ENCODE measurements at places on chromosomes 5 and 9. TPM values are rescaled to one million over a fixed set of nuclear protein-coding genes. Genes with fewer than 3 reads are reported as not detected.

The PCDHGC3 gene
- polyA plus RNA-seq, result 127 TPM

The SPINK7 gene
- polyA plus RNA-seq, result 0.53 TPM

The TMEM215 gene
- 0.24 TPM for polyA plus RNA-seq

The FAXDC2 gene
- 33.5 TPM for polyA plus RNA-seq

The C5orf58 gene
- 0.16 TPM for polyA plus RNA-seq

The HRH2 gene
- 2.7 TPM for polyA plus RNA-seq

The DMRTA1 gene
- 1.1 TPM for polyA plus RNA-seq

The PLAC8L1 gene
- polyA plus RNA-seq, result 1.0 TPM

The PCDHA11 gene
- polyA plus RNA-seq, result 0.09 TPM

The SLC36A3 gene
- not detected for polyA plus RNA-seq

The FBLL1 gene
- polyA plus RNA-seq, result 0.91 TPM

The GABRA1 gene
- not detected for polyA plus RNA-seq

DNA sequence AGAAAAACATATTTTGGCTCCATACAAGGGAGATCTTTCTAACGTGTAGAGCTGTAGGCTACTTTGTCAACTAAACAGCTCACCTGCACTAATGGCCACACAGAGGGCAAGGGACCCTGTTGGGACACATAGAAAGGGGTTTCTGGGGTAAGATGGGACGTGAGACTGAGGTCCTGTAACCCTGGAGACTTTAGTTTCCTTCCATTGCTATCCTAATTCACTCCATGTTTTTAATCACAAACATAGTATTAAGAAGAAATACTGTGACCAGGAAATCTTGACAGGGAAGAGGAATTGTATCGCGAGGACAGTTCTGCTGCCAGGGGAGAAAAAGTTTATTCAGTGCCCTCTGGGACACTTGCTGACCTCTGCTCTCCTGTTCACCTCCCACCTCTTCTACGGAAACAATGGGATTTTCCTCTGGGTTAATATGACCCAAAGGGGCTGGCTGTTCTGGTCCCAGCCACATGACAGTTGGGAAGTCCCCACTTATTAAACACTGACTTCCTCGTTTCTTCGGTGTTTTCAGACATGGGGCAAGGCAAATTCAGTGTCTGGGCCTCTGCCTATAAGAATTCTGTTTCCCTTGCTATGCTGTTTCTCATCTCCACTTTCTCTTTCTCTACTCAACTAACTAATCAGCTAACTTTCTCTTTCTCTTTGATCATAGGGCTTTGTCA lies 106.9 kb upstream of the SEMA6A start:
- DNase-seq, result no peak

- DNase-seq, result no peak
These were observed 145.6 kb downstream of the FSTL4 start for GRCh38 chr5:133466556-133467334.

GRCh38 chr5:93039888-93040287 lies 541.1 kb downstream of the NR2F1-AS1 start:
- DNase-seq, result no peak

DNA sequence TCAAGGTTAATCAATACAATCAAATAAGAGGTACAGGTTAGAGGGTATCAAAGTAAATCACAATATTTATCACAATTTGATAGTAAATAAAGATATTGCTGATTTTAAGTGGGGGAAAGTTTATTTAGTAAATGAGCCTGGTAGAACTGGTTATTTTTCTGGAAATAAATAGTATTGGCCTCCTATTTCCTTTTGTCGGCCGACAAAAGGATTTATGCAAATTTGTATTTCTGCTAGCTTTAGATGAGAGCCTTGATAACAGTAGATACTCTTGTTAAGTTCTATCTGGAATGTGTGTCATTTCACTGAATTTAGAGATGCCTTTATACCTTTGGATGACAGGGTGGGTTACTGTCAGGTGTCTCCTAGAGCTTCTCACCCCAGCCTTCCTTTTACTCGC lies 17.8 kb upstream of the SPATA31E1 start:
- no peak for DNase-seq

DNA sequence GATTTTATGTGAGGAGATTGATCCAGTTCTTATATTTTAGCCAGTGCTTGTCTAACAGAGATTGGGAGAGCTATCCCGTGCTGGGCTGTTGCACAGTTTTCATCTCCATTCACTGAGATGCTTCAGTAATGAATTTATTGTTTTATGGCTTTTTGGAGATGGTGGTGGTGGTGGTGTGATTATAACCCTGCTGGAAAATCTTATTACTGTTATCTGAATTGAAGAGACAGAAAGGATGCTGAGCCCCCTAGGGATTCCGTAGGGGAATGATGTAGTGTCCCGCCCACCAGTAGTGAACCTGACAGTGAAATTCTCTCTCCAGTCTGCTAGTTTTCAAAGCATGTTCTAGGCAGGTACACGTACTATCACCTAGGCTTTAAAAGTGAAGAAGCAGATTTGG lies 1.9 kb downstream of the RAI14 start:
- DNase-seq, result no peak

DNA sequence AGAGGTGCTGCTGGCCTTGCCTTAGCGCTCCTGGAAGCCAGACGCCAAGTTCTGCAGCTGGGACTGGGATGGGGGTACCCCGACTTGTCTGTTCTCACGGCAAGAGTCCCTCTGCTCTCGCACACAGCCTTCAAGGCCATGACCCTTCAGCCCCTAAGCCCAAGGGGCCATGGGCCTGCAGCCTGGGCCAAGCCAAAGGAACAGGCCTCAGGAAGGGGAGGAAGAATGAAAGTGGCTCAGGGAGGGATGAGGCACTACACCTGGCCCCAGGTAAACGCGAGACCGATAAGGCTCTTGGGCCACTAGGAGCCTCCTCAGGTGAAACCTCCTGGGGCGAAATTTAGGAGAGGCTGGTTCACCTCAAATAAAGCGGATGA lies 3.9 kb downstream of the EBF1 start:
- no peak for DNase-seq

DNA sequence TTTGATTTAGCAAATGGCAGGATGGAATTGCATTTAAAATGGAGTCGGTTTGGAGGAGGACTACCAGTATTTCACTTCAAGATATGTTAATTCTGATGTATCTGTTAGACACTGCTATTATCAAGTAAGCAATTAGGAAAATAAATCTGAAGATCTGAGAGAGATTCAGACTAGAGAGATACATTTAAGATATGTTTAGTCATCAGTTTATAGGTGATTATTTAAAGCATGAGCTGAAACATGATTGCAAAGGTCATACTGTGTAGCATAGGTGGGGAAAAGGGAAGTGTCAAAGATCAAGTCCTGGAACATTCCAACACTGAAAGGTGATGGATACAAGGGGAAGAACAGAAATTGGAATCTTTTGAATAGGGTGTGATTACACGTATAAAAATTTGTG lies 79.1 kb downstream of the FAM174A start:
- no peak for DNase-seq

GRCh38 chr5:113382731-113383130 lies 52.1 kb downstream of the TSSK1B start:
- no peak for DNase-seq

DNA sequence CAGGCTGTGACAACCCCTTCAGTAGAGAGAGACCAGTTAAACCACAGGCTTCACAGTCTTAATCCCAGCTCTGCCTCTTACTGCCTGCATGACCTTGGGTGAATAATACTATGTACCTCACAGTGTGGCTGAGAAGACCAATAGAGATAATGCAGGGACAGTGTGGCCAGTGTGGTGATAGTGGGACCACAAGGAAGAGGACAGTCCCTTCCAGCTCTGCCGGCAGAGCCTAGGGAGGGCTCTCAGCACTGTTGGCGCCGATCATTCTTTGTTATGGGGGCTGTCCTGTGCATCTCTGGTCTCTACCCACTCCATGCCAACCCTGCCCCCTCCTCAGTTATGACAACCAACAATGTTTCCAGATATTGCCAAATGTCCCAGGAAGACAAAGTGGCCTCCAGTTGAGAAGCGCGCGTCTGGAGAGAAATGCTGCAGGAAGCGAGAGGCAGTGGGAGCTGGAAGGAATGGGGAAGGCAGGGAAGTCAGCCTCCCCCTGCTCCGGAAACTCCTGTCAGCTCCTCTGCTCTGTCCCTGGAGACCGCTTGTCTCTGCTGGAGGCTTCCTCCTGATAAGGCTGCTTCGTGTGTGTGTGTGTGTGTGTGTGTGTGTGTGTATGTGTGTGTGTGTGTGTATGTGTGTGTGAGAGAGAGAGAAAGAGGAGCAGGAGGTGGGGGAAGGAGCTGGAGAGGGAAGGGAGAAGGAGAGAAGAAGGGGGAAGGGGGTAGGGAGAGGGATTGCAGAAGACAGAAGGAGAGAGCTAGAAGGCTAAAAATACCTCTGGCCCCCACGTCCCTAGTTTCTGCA lies 31.8 kb upstream of the FABP6 start:
- DNase-seq, result no peak

GRCh38 chr9:136596217-136596616 lies 50.4 kb upstream of the NOTCH1 start:
- DNase-seq, result no peak

DNA sequence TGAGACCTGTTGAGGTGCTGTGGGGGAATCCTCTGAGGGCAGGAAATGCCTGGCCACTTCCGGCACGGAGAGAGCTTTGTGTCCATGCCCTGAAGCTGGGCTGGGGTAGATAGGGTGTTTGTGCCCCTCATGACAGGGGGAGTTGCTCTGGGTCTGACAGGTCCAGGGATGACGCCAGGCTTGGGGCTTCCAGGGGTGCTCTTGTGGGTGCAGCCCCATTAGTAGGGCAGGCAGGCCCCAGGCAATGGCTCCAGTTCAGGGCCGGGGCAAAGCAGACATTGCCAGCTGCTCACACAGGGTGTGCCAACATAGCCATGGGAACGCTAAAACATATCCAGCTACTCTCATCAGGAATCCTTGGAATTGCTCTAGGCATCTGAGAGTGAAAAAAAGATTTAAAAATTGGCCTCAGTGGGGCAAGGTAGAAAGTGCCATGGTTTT lies 21.1 kb downstream of the PITX1 start:
- no peak for DNase-seq

- DNase-seq, result no peak
These were observed 179.5 kb upstream of the TARS1 start for GRCh38 chr5:33261305-33261704.

- no peak for DNase-seq
These were observed 567.3 kb upstream of the KLF4 start for GRCh38 chr9:108056805-108057386.

DNA sequence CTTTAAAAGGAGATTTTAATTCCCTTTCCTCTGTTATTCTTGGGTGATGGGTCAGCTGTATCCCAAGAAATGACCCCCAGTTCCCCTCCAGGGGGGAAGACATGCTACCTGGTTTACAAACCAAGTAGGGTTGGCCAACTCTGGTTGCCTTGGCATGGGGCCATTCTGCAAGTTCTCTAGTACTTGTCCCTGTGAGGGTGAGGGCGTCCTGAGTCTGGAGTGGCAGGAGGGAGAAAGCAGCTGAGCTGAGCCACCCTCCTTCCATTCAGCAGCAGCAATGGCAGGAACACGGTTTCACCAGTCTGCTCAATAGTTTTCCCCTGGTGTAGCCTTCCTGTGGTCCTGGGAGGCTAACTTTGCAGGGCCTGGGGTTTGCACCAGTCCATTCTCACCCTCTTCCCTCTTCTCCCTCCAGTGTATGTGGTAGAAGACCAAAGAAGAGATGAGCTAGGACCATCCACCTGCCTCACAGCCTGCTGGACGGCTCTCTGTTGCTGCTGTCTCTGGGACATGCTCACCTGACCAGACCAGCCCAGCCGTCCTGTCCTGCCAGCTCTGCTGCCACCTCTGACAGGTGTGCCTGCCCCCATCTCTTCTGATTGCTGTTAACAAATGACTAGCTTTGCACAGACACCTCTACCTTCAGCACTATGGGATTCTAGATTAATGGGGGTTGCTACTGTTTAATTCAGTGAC lies 59.9 kb downstream of the PFDN1 start:
- DNase-seq, result no peak

DNA sequence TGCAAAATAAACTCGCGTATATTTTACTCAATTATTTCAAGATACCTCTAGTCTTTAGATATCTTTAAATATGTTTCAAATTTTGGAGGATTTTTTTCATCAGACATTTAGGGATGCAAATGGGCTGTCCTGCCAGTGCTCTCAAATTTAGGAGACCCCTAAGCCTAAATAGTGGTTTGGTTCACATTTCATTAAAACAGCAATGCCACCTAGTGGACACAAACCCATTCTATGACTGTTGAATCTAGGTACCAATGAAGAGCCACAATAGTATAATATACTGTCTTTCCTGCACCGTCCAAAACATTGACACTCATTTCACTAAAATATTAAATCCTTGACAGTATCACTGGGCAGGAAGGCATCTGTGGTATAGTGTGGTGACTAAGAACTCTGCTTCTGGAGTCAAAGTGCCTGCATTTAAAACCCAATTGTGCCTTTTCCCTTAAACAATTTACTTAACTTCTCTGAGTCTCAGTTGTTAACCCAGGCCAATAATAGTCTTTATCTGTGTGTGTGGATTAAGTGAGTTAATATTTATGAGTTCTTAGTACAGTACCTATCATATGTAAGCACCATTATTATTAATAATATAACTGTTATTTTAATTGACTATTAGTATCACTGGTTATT lies 148.0 kb downstream of the RORB start:
- DNase-seq, result peak; percentile 9

GRCh38 chr5:146151970-146152369 lies 30.5 kb downstream of the LARS1 start:
- DNase-seq, result no peak

GRCh38 chr9:133264235-133264764 lies 10.7 kb downstream of the ABO start:
- DNase-seq, result no peak

DNA sequence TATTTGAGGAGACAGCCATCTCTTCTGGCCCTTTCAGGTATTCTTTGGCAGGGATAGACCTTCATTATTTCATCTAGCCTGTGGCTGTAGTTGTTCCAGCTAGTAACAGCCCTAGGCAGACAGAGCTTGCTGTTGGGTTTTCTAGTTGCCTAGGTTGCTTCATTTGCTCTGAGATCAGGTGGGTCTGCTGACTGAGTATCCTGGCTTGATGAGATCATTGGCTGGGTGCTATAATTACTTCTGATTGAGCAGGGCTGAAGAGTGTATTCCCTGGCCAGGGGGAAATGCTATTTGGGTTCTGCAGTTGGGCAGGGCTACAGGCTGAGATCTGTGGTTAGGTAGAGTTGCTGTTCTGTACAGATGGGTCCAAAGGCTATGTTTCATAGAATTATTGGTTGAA lies 456.1 kb downstream of the PSAT1 start:
- DNase-seq, result no peak

GRCh38 chr5:127235136-127235535 lies 55.5 kb upstream of the MEGF10 start:
- DNase-seq, result no peak

DNA sequence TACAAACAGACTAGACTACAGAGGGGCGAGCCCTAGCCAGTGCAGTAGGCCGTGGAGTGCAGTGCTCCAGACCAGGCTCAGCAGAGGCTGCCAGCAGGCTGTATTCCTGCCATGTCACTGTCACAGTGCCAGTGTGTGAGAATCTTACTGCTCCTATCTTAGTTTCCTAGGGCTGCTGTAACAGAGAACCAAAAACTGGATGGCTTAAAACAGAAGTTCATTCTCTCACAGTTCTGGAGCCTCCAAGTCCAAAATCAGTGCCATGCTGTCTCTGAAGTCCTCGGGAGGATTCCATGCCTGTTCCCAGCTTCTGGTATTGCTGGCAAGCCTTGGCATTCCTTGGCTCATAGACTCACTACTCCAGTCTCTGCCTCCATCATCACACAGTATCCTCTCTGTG lies 75.0 kb upstream of the SAP30L start:
- no peak for DNase-seq

- peak; percentile 53 for DNase-seq
These were observed 62.1 kb upstream of the VLDLR start for GRCh38 chr9:2559192-2560152.
